ENCODE measurements at places on chromosomes 2 and 18.

GRCh38 chr2:132550946-132551345, 119.1 kb downstream of the LYPD1 start:
- DNase-seq = no peak

GRCh38 chr2:214215107-214215506, 195.7 kb upstream of the VWC2L start:
- no peak for DNase-seq

- peak; percentile 39 for DNase-seq
Observed at GRCh38 chr2:200471324-200471848, 38.5 kb downstream of the KCTD18 start.

- DNase-seq = no peak
Observed at GRCh38 chr2:236250909-236251579, 13.2 kb downstream of the ASB18 start.

GRCh38 chr2:43073401-43073825, 153.0 kb downstream of the ZFP36L2 start:
- DNase-seq = peak; percentile 45

GRCh38 chr2:7895289-7895688, 786.6 kb upstream of the ID2 start:
- no peak for DNase-seq

DNA sequence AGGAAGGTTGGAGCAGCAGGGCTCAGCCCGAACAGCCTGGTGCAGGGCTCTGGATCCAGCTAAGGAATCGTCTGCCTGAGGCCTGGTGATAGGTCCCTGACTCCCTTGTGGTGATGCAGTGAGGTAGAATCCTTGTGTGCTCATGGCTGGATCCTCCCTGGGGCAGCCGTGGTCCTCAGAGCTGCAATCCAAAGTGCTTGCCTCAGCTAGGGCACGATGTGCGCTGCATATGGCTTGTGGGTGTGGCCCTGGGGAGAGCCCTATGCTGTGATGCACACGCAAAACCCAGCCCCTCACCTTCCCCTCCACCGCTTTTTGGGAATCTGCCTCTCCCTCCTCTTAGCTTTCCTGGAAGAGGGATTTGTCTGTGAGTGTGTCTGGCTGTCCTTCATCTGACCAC, 142.2 kb downstream of the DYSF start:
- DNase-seq = no peak

DNA sequence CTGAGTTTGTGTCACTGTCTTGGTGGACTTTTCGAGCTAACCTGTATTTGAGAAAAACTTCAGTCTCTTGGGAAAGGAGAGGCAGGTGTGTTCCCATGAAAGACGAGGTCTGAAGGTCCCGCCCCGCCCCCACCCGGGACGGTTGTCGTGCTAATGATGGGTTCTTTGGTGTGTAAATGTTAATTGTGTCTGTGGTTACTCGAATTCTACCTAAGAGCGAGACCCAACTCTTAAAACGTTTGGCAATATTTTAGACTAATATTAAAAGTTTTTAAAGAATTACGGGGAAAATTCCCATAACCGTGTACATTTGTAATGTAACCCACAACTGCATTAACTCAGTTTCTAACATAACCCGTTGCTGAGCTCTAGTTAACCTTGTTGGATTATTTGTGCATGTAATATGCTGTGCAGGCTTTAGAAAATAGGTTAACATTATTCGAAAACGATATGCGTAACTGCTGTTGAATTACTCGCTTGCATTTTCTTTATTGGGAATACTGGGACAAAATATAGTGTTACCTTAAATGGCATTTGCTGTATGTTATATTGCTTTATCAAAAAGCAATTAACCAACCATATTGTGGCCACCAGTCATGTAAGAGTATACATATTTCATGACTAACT, 833 bp downstream of the EPB41L5 start:
- DNase-seq = no peak

DNA sequence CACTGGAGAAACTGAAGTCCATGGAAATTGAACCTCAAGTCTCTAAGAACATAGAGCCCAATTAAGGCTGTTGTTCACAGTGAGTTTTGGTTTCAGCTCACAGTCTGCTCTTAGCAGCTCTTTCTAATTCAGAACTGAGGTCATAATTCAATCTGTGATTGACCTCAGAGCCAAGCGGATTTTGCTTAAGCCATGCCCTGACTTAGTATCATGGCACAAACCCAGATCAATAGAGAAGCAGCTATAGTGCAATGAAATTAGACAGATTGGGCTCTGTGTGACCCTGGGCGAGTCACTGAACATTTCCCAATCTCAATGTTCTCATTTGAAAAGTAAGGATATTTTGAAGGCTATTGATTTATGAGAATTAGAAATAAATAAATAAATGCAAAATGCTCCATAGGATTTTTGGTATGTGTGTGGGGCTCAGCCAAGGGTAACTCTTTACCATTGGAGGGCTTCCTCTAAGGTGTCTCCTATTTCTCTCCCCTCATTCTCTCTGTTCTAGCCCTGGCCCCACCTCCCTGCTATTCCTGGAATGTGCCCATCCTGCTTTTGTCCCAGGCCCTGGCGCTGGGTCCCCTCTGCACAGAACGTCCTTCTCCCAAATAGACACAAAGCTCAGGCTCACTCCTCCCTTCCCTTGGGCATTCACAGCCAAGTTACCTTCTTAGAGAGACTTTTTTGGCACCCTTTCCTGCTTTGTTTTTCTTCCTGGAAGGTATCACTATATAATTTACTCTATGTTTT, 239.6 kb downstream of the LPIN1 start:
- no peak for DNase-seq

DNA sequence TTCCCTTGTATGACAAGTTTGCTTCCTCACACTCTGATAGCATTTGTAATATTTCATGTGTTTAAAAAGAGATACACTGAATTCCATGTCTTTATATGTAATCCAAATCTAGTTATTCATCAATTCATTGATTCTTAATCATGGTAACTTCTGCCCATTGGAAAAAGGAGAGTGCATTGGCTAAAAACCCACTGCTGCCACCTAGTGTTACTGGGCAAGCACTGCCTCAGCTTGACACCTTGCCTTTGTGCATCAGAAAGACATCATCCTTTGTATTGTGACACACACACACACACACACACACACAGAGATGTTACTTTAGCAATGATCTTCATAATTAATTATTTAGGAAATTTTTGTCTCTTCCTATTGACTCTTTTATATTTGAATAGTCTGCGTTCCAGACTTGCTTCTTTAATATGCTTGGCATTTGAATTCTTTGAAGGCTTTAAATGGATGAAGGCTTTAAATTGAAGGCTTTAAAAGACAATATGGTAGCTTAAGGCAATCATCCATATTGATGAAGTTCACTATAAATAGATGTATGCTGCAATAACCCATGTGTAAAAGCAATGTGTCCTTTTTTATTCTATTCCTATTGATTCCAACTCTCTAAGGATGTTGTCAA, 414.2 kb upstream of the CHST9 start:
- DNase-seq = peak; percentile 35

GRCh38 chr2:217790195-217790594, 212.6 kb downstream of the TNS1 start:
- peak; percentile 69 for DNase-seq

DNA sequence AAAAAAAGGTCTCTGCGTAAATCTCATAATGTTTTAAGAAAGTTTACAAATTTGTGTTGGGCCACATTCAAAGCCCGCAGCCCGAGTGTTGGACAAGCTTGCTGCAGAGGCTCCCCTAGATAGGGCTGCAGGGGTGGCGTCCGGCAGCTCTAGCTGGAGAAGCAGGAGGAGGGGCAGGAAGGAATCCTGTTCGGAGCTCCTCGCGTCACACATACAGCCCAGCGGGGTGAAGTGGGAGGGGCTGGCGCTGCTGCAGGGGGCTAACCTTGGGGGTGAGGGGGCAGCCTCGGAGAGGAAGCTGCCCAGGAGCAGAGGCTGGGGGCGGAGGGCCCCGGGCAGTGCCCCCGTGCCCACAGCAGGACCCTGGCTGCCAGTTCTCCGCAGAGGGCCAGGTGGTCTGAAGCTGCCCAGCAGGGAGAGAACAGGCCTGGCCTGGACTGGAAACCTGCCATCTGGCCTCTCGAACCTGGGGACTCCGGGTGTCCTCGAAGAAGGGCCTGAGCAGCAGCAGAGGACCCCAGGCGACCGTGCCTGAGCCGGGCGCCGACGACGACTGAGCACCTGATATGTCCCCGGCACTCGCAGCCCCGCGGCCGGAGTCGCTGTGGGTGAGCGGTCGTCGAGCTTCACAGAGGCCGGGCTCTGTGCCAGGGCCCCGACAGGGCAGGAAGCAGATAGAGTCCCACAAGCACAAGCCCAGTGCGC, 2.6 kb upstream of the GPR35 start:
- DNase-seq = peak; percentile 45

Data from KBM-7 (cell line).